ENCODE measurements at places on chromosomes 13 and 19.

GRCh38 chr13:79626924-79627323 is 146.0 kb downstream of the NDFIP2 start:
- DNase-seq: no peak

GRCh38 chr13:111937777-111938311 is 129.1 kb upstream of the SOX1 start:
- no peak for DNase-seq

GRCh38 chr13:52366291-52366690 is 39.7 kb downstream of the THSD1 start:
- no peak for DNase-seq

- no peak for DNase-seq
These were observed 37.4 kb downstream of the DOCK9 start for GRCh38 chr13:98940325-98941001.

GRCh38 chr13:98675837-98676236 is 76.6 kb downstream of the SLC15A1 start:
- no peak for DNase-seq

GRCh38 chr13:35179494-35179893 is 237.4 kb downstream of the NBEA start:
- no peak for DNase-seq

Measured in GM06990 (cell line).